ENCODE measurements at places on chromosomes 1 and 21.

GRCh38 chr1:235297579-235297978, 30.4 kb downstream of the ARID4B start:
- no peak for DNase-seq

- DNase-seq, result peak; percentile 66
Measured at GRCh38 chr1:176949033-176949662, 215.4 kb downstream of the ASTN1 start.

DNA sequence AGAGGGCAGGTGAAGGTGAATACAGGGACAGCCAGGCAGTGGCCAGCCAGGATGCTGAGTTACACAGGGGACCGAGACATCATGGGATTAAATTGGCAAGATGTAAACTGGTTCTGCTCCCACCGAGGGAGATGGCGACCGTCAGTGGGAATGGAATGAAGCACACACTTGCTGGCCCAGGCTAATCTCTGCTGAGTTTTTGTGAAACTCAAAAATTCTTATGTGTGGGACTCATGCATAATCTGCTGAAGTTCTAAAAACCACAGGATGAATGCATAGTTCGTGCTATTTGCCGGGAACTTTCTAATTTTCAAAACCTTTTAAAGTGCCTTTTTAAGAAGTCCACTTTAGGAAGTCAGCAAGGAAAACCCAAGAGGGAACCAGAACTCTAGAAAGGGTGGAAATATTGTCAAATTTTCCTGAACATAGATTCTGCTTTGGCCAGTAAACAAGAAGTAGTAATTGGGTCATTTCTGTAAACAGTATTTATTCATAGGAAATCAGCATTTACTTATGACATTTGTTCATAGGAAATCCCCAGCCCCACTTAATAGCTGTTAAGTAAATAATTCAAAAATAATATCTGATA, 85.4 kb upstream of the ROR1 start:
- DNase-seq, result no peak

GRCh38 chr1:217393896-217394295, 237.0 kb downstream of the GPATCH2 start:
- no peak for DNase-seq

DNA sequence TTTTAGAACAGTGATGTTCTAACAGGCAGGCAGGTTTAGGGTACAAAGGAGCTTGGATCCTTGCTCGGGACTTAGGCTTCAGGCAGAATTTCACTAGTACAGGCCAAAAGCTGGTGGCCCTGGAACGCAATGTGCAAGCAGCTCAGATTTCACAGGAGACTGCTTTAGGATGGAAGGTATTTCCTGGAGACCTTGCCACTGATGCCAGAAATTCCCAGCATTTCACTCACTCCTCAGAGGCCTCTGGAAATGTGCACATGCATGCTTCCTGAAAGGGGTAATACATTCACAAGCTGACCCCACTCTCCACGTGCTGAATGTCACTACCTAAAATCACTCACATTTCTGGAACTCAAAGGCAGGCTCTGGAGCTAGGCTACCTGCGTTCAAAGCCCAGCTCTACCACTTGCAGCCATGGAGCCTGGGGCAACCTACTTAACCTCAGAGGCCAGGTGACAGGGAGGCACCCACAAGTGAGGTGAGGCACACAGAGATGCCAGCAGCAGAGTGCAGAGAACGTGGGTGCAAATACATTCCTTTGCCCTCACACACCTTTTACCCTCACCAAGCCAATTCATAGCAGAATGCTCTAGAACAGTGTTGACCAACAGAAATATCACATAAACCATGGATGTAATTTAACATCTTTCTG, 56.5 kb downstream of the CDC7 start:
- DNase-seq, result no peak

GRCh38 chr1:236868625-236869467, 73.8 kb downstream of the MTR start:
- peak; percentile 73 for DNase-seq

DNA sequence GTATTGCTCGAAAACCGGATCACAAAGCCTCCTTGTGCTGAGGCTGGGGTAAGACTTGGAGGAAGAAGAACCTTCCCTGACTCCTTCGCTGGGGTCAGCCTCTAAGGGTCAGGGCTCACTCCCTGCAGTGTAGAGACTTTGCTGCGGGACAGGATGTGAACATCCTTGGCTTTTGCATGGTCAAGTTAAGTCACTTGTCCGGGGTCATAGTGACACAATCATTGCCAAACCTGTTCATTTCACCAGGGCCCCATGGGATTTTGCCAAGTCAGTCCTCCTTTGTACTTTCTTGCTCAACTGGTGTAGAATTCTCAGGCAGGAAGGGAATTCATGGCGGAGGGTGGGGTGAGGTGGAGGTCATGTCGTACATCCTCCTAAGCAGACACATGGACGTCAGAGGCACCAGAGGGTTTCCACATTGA, 24.7 kb upstream of the IL10 start:
- peak; percentile 53 for DNase-seq

DNA sequence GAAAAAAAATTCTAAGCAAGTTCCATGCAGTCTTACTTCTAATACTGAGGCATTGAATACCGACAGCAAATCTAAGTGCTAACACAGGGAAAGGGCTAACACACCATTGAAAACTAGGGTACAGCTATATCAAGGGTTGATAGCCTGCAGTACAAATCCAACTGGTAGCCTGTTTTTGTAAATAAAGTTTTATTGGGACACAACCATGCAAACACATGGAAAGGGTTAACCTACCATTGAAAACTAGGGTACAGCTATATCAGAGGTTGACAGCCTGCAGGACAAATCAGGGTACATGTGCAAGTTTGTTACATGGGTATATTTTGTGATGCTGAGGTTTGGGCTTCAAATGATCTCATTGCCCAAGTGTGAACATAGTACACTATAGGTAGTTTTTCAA, 212.9 kb downstream of the HIVEP3 start:
- DNase-seq, result no peak

GRCh38 chr1:64669098-64669675, 75.7 kb upstream of the RAVER2 start:
- no peak for DNase-seq

- DNase-seq, result no peak
Measured at GRCh38 chr1:46026531-46026930, 105.9 kb downstream of the PIK3R3 start.

- DNase-seq, result no peak
Measured at GRCh38 chr1:162081316-162081715, 11.8 kb downstream of the NOS1AP start.

DNA sequence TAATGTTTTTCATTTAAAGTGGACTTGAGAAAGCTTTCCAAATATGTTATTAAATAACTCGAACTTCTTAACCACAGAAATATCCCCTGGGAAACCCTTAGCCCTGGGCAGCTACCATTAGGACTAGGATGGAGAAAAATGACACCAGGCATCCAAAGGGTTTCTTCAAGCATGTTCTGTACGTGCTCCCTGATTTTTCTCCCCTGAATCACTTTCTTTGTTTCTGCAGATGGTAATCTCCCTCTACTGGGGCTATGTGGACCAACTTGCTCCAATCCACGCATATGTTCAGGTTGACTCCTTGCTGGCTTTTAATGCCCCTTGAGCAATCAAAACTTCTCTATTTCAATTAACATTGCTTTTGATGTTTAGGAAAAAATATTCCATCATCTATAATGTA, 312.7 kb upstream of the C1orf87 start:
- no peak for DNase-seq

- DNase-seq, result peak; percentile 95
Measured at GRCh38 chr1:197775282-197776262, at the start of gene DENND1B. TSS of gene DENND1B (minus strand) at chr1:197775480. CDS start at chr1:197775155, 325 bp downstream.

DNA sequence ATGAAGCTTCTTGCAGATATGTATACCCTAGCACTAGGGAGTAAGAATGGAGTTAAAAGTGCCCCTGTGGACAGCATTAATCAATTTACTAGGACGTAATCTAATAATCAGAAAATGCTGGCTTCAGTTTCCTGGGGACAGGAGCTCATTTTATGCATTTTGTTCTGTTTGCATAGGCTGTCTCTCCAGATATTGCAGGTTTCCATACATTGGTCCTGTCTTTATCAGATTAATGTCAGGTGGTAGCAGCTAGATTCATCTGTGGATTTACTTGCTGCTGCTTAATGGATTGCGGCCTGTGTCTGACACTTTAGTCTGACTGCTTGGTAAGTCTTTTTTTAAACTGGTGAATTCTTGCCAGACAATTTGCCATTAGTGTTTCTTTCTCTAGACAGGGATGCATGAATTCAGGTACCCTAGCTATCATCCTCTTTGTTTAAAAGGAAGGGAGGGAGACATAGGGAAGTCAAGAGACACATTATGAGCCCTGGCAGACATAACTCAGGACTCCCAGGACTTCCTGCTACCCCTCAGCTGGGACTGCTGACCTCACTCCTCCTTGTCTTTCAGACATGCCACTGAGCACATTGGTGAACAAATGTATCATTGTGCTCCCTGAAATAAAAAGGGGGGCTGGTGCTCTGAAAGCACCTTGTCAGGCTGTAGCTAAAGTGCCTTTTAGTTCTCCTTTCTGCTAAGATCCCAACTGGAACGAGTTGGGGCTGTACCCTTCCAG, 47.7 kb downstream of the NOS1AP start:
- DNase-seq, result no peak

GRCh38 chr1:154584267-154584994, 16.9 kb downstream of the CHRNB2 start:
- DNase-seq, result no peak

Measured in NB4 (cell line).